ENCODE measurements at places on chromosomes 11 and 22.

DNA sequence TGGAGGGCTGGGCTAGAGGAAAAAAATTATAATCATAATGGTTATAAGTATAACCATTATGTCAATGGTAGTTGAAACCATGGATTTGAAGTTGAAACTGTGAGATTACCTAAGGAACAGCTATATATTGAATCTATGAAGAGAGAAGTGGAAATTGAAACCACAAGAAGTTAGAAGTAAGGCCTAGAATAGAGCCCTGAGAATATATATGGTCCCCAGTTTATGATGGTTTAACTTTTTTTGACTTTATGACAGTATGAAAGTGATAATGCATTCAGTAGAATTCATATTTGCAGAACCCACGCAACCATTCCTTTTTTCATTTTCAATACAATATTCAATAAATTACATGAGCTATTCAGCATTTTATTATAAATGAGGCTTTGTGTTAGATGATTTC, 15.0 kb downstream of the AASDHPPT start:
- DNase-seq, result no peak

GRCh38 chr11:2901854-2902783, 16.5 kb upstream of the CDKN1C start:
- peak; percentile 89 for DNase-seq

DNA sequence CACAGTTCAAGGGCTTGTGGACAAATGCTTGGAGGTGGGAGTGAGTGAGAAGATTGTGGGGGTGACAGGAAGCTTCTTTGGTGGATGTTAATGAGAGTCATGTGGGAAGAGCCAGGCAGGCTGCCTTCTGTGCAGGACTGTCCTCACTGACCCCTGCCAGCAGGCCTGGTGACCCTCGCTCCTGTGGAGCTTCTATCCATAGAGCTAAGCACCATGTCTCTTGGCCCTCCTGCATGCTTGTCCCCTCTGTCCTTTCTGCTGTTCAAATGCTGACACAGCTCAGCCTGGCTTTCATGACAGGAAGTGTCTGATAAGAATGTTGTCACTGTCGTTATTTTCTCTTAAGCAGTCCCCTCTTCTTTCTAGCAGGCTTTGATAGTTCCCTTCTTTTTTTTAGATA, 37.6 kb downstream of the NAT10 start:
- DNase-seq, result no peak

DNA sequence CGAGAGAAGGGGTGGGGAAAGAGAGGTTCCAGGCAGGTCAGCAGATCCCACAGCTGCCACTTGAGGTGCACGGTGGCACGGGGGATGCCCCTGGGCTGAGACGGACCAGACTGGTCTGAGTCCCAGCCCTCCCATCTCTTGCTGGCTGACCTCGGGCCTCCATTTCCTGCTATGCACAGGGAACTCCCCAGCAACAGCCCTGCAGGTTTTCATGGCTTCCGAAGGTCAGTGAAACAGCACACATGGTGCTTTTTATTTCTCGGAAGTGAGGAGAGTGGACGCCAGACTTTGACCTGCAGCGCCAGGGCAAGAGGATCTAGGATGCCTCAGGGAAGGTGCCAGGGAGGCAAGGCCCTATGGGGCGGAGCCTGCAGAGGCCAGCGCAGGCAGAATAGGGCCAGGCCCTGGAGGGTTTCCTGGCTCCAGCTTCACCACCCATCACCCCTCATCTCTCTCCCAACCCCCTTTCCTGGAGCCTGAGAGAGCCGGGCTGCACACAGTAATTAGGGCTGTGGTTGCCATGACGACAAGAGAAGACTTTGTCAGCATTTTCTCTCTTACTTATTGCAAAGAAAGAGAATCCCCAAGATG, 29.5 kb downstream of the SLC22A12 start:
- peak; percentile 14 for DNase-seq

GRCh38 chr11:63243533-63243932, at the start of gene SLC22A25:
Gene SLC22A25 (minus strand): TSS chr11:63243599. CDS start chr11:63229652, 13,947 bp downstream.
- DNase-seq, result no peak

DNA sequence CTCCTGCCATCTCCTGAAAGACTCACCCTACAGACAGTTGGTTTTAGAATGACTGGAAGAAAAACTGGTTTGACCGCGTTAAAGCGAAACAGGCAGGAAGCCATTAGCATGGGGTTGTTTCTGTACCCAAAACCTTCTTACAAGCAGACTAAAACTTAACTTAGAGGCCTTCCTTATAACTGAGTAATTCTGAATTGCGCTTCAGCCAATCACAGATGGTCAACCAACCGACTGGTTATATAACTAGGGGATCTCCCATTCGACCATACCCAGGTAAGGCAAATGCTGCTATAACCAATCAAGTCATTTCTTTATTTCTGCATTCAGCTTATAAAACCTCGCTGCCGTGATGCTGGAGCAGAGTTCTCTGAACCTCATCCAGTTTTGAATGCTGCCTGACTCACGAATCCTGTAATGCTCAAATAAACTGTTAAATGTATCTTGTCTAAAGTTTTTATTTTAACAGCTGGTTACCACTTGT, 87.8 kb upstream of the DRD2 start:
- peak; percentile 57 for DNase-seq

- peak; percentile 11 for DNase-seq
Measured at GRCh38 chr11:85844439-85845123, 10.6 kb upstream of the CCDC83 start.

GRCh38 chr22:27438271-27438980, 363.1 kb downstream of the MN1 start:
- DNase-seq, result peak; percentile 46

DNA sequence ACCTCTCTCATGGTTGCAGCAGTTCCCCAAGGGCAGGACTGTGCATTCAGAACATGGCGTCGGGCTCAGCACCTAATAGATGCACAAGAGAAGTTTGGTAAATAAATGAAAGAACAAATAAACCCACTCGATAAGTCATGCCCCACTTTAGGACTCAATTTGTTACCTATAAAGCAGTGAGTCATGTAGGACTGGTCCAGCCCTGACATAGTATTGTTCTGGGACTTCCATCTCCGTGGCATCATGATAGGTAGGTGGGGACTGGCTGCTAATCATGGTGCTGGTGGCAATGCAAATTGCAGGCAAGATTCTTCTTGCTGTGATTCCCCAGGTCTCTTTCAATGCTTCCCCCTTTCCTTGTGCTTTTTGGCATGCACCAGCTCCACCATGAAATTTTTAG, 118.2 kb upstream of the CSNK2A3 start:
- DNase-seq, result no peak

GRCh38 chr11:31262761-31263160, 106.8 kb downstream of the DCDC1 start:
- no peak for DNase-seq

- no peak for DNase-seq
Measured at GRCh38 chr11:106262852-106263251, 185.4 kb downstream of the AASDHPPT start.

- DNase-seq, result peak; percentile 70
Measured at GRCh38 chr11:15835788-15836411, 520.4 kb downstream of the SOX6 start.

- no peak for DNase-seq
Measured at GRCh38 chr22:49290711-49291110, 537.0 kb downstream of the BRD1 start.

DNA sequence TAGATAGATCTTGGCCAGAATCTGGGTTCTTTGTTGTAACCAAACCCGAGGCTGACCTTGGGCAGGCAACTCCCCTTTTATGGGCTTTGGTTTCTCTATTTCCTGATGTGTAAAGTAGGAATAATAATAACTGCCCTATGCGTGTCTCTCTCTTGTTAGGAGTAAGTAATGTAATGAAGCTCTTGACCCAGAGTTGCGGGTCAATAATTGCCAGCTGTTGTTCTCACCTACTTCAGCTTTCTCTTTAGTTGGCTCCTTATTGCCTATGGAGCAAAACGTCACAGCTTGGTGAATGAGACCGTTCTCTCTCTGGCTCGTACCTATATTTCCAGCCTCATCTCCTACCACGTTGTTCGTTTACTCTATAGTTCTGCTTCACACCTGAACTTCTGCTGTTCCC, 56.6 kb upstream of the KIRREL3 start:
- no peak for DNase-seq

DNA sequence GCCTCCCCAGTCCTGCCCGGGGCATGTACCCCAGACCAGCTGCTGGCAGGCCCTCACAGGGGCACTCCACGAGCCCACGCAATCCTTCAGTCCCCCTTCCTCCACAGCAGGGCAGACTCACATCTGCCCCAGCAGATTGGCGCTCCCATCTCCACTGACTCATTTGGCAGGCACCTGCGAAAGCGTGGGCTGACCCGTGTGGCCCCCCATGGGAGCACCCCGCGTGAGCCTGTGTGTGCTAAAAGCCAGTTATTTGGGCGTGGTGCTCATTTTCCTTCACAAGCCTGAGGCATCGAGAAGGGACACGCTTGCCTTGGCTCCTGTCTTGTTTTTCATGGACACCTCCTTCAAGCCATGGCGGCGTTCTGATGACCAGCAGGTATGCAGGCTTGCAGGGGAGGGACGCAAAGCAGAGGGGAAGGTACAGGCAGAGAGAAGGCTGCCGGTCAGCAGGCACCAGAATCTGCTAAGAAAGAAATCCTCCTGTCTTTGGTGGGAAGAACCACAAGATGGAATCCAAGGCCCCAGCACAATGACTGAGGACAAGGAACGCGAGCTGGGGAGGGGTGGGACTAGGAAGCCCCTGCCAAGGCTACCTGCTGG, 8.6 kb downstream of the NECTIN1 start:
- no peak for DNase-seq

GRCh38 chr11:66855574-66856495, 1.0 kb upstream of the LRFN4 start:
- peak; percentile 94 for DNase-seq

GRCh38 chr11:32931606-32932005, 39.0 kb downstream of the QSER1 start:
- DNase-seq, result no peak

DNA sequence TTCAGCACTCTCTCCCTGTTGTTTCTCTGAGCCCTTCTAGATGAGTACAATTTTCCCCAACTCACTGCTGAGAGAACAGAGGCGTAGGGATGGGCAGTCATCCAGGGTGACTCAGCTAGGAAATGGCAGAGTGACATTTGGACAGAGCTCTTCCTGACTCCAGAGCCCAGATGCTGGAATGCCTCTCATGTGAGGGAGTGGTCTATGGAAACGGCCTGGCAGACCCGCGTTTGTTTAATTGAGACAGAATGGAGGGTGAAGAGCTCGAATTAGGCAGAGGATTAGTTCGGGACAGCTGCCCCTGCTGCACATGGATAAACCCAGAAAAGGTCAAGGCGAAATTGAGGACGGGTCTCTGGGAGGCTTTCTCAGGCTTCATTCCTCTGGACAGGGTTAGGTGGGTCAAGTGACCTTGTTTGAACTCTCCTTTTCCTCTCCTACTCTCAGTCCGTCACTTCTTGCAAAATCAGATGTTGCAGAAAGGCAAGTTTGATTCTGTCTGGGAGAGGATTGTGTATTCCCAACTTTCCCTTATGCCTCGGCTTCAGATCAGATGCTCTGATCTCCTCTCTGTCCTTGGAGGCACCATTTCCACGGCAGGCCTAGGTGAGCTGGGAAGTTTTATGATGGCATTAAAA, 7.6 kb upstream of the LMO2 start:
- DNase-seq, result peak; percentile 58

GRCh38 chr22:48581205-48581766, 1246.4 kb downstream of the BRD1 start:
- no peak for DNase-seq
